Esophagus mucosa (tissue), 1 donor: ENCODE measurements at places on chromosomes 12 and 14. TPM values are rescaled to one million over a fixed set of nuclear protein-coding genes. Genes with fewer than 3 reads are reported as not detected.

Gene AJUBA
- total RNA-seq = 26.6 TPM

Gene GPRC5D
- total RNA-seq = not detected

Gene WNT5B
- 9.8 TPM for total RNA-seq

Gene DDN
- 0.28 TPM for total RNA-seq

GRCh38 chr14:70190156-70190555 is 1.4 kb upstream of the SLC8A3 start:
- ATAC-seq = no peak

GRCh38 chr12:52156757-52157565 is 34.9 kb downstream of the KRT80 start:
- peak; percentile 33 for ATAC-seq
